Activated naive CD4-positive, alpha-beta T cell (primary cell): ENCODE measurements at places on chromosomes 1 and 21.

- DNase-seq = no peak
Measured at GRCh38 chr1:178055779-178056471, 38.0 kb upstream of the RASAL2 start.

- DNase-seq = peak; percentile 38
Measured at GRCh38 chr21:44854664-44855446, 18.6 kb downstream of the PTTG1IP start.

DNA sequence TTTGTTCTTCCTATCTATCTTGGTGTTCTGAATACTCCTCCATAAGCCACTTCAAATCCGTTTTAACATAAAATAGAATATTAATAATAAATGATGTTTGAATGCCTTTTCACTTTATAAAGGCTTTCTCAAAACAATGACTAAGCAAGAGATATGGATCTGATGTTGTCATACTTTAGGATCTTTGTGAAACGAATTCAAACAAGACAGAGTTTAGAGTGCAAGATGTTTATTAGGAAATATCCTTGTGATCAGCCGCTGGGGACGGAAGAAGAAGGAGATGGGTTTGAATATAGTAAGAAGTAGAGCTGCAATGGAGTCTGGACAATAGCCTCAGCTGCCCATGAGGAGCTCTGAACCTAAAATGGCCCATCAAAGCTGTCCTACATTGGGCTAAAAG is 351.8 kb downstream of the NEGR1 start:
- no peak for DNase-seq

DNA sequence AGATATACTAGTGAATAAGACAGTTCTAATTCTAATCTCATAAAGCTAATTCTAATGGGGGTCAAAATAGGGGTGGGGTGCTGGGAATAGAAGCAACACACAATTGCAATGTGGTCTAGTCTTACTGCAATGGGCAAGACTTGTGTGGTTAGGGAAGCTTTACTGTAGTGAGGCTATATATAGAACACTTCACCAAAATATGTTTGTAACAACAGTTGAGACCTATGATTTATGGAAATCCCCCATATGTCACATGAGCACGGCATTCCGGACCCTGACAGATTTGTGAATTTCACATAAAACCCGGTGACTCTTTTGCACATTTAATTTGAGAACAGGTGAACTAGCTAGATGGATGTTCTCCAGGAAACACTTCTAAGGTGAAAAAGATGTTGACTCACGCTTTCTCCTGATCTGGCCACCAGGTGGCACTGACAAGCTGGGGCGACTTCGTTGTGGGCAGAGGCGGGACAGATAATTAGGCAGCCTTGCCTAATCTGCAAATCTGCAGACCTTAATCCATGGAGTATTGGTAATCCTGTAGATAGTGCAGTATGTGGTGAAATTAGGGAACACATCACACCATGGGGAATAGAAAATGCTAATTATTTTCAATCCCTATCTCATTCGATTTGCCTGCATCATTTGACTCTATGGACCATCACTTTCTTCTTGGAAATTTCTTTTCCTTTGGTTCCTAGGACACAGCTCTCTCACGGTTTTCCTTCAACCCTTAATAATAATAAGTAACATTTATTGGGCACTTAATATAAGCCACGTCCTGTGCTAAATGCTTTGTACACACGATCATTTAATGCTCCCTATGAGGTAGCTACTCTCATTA is 37.7 kb downstream of the KIAA0040 start:
- DNase-seq = peak; percentile 79

DNA sequence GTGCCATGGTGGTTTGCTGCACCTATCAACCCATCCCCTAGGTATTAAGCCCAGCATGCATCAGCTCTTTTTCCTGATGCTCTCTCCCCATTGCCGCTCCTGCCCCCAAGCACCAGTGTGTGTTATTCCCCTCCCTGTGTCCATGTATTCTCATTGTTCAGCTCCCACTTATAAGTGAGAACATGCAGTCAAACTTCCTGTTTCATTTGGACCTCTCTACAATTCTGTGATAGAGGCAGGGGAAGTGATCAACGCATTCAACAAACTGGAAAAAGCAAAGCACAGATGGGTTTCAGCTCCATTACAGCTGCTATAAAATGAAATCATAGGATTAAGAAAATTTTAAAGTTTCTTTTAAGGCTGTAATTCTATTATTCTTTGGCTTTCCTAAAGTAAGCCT is 23.3 kb upstream of the CD55 start:
- no peak for DNase-seq

DNA sequence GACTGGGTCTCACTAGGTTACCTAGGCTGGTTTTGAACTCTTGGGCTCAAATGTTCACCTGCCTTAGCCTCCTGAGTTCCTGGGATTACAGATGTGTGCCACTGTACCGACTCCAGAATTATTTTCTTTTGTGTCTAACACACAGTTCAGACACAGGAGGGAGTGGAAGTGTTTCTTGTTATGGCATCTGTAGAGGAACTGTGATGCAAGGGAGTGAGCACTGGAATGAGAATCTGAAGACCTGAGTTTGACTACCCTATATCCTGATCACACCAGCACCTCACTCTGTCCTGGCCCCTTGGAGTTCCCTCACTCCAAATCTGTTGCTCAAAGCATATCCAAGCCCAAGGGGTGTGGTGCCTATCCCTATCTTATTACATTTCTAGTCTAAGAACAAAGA is 15.2 kb downstream of the OPTC start:
- no peak for DNase-seq

- DNase-seq = no peak
Measured at GRCh38 chr1:223837206-223837605, 8.5 kb downstream of the TP53BP2 start.

DNA sequence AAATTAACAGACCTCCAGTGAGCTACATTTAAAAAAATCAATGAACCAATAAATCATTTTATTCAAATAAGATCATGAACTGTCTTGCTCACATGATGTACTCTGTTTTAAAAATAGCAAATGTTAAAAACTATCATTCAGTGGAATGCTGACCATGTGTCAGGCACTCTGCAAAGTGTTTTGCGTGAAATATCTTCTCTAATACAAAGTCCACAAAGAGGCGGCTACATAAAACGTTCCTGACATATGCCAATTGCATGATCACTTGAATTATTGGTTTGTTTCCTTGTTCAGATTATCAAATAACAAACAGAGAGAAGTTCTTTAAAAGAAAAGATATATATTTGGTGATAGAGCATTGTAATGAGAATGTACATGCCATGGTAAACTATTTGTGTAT is 10.7 kb downstream of the FMO2 start:
- no peak for DNase-seq

DNA sequence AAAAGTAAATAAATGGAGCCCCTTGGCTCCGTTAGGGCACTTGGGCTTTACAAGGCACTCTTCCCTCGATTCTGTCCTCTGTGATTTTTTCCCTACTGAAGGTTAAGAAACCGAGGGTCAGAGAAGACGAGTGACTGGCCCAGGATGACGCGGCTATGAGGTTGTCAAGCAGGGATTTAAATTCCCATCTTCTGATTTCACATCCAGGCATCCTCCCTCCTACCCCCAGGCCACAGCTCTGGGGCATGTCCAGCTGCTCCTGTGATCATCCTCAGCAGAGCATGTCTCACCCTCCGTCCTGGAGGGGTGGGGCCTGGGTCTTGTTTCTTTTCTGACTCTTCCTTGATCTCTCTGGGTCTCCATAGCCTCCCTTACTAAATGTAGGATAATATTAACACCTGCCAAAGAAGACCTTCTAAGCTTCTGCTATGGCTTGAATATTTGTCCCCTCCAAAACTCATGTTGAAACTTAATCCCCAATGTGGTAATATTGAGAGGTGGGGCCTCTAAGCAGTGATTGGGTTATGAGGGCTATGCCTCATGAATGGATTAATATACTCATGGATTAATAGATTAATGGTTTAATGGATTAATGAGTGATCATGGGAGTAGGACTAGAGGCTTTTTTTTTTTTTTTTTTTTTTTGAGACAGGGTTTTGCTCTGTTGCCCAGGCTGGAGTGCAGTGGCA is 4.6 kb downstream of the CRYBG2 start:
- no peak for DNase-seq

- DNase-seq = no peak
Measured at GRCh38 chr21:46003575-46004007, 22.0 kb downstream of the COL6A1 start.

DNA sequence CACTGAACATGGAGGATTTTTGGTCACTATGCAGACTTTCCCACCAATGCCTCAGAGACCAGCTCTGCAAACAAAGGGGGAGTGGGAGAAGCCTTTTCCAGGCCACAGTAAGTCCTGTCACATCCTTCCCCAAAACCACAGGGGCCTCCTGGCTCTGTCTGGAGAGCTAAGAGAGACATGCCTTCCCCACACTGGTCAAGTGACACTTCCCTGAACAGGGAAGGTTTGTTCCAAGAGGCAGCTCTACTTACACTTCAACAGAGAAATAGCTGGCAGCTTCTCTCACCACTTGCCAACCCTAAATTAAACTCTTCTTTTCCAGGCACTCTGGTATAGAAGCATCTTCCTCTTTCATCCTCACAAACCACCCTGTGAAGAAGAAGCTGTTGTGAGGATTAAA is 39.7 kb downstream of the EDN2 start:
- DNase-seq = no peak

GRCh38 chr1:54290506-54291184 is 90.7 kb downstream of the MRPL37 start:
- DNase-seq = no peak

DNA sequence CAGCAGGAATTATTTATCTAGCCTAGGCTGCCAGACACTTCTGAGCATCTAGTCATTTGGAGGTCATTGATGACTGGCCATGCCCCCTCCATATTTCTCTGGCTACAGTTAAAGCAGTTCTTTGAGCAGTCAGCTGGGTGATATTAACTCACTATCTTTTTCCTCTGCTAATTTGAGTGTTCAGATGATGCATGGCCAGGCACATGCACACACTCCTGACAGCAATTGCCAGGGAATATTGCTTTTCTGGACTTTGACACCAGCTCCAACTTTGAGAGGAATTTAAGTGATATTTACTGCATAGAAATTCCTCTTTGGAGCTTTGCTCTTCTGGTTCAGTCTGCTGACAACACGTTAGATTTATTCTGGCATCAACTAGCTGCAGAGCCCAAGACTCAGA is 52.6 kb downstream of the CD247 start:
- no peak for DNase-seq

DNA sequence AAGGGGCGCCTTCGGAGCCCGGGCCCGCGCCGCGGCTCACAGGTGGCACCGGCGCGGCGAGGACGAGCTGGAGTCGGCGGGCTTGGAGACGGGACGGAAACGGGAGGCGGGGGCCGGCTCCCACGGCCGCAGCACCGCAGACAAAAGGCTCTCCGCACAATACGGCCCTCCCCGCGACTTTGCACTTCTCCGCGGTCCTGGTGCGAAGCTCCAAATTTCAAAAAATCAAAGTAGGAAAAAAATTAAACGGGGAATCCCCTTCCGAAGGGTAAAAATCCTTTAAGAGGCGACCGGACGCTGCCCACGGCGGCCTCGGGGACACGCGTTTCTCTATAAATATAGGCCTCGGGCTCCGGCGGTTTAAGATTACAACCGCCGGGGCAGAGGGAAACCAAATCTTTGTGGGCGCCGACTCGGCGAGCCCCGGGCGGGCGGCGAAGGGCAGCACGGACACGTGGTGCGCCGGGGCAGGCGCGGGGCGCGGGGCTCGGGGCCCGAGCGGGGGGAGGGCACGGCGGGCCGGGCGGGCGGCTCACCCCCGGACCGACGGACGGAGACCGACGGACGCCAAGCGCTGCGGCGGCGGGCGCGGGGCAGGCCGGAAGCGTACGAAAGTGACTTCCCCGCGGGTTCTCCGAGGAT is 453 bp downstream of the PABPC4 start:
- no peak for DNase-seq
